Activated CD4-positive, alpha-beta memory T cell treated with anti-CD3 and anti-CD28 coated beads for 36 hours (primary cell): ENCODE measurements at places on chromosomes 7 and 10.

DNA sequence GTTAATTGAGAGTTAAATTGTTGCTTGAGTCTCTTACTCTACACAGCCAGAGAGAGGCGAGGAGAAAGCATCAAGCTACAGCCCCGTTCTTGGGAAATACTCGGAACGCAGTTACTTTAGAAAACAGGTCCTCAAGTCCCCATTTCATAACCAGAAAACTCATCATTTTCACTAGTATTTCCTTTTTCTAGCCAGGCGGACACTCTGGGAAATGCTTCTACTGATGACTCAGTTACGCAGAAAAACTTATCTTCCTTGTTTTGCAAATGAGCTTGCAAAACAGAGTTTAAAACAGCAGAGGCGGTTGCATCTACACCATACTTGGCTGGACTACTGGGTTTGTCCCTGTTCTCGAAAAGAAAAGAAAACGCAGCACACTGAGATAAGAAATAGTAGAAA is 111.4 kb upstream of the FGFR2 start:
- DNase-seq = no peak

GRCh38 chr7:74351836-74352235 is 62.6 kb downstream of the CLIP2 start:
- no peak for DNase-seq

DNA sequence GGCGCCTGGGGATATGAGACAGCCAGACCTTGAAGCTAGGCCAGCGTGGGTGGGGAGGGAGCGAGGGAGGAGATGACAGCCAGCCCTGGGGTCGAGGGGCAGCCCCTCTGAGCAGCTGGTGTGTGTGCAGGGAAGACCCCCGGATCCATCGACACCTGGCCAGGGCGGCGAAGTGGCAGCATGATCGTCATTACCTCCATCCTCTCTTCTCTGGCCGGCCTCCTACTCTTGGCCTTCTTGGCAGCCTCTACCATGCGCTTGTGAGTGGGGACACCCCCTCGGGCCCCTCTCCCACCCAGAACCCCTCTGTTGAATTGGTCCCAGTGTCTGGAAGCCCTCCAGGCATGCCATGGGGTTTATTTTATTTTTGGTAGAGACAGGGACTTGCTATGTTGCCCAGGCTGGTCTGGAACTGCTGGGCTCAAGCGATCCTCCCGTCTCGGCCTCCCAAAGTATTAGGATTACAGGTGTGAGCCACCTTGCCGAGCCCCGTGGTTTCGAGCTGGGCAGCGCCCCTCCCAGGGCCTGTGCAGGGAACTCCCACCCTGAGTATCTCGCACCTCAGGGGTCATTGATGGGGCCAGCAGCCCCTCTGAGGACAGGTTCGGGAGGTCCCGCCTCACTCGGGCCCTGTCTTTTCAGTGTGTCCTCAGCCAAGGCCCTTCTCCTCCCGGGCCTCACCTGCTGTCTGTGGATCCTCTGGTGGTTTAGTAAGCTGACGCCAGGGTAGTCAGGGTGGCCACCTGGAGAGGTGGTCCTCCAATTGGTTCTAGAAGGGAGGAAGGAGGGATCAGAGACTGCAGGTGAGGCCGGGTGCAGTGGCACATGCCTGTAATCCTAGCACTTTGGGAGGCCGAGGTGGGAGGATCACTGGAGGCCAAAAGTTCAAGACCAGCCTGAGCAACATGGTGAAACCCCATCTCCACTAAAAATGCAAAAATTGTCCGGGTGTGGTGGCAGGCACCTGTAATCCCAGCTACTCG is 3.8 kb downstream of the UPK3B start:
- no peak for DNase-seq

GRCh38 chr7:33393770-33394169 is 264.4 kb downstream of the BBS9 start:
- no peak for DNase-seq

GRCh38 chr7:42319631-42320030 is 82.6 kb upstream of the GLI3 start:
- no peak for DNase-seq

DNA sequence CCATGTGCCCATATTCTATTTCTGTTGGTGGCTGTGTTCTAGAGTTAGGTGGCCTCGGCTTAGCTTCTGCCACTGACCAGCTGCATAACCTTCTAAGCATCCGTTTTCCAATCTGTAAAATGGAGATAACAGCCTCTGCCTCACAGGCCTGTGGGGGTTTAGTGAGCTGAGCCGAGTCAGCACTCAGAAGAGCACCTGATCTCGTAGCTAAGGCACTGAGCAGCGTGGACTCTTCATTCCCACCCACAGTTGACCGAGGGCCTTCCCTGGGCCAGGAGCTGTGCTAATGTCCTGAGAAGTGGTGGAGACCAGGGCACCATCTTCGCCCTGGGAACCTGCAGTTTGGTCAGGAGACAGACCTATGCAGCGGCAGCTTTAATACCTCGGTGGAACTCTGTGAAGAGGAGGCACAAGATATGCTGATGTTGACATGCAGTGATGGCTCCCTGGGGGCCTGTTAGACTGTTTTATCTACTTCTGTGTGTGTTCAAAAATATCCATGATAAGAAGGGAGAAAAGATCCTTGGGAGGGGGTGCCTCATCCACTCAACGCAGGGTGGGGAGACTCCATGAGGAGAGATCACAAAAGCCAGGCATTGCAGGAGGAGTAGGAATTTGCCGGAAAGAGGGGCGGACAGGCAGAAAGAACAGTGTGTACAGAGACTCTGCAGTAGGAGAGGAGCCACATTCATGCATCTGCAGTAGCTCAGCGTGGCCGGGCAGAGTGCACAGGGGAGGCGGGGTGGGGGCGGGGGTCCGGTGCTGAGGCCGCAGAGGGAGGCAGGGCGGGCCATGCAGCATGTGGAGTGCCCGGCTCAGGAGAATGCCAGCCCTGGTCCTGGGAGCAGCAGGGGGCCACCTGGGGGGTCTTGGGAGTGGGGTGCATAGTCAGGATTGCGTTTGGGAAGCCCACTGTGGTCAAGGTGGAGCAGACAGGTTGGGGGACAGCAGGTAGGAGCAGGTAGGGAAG is 136.8 kb downstream of the C10orf105 start:
- no peak for DNase-seq
